Activated gamma-delta T cell treated with anti-CD3 and anti-CD28 coated beads, Interleukin-2, amount 50 U/mL, for 16 hours (primary cell): ENCODE measurements at places on chromosomes 7 and 10.

DNA sequence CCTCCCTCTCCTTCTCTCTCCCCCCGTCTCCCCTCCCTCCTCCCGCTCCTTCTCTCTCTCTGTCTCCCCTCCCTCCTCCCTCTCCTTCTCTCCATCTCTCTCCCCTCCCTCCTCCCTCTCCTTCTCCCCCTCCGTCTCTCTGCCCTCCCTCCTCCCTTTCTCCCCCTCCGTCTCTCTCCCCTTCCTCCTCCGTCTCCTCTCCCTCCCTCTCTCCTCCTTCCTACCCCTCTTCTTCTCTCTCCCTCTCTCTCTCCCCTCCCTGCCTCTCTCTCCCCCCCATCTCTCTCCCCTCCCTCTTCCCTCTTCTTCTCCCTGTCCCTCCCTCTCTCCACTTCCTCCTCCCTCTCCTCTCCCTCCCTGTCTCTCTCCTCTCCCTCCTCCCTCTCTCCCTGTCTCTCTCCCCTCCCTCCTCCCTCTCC is 32.2 kb downstream of the AP5Z1 start:
- DNase-seq: no peak

DNA sequence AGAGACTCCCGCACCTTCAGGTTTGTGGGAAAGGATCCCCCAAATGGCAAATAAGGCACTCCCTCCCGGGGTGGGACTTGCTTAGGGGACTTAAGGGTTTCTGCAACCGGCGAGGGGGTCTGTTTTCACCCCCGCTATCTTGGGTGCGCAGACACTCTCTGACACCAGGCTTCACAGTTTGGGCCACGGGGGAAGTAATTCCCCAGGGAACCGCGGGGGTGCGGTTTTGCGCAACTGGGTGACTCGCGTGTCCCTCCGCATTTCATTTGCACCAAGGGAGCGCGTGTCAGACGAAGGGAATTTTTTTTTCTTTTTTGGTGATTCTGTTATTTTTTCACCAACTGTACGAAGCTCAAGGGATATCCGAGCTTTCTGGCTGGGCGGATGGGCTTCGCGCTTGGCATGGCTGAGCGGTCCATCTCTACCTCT is 1.7 kb downstream of the GRM8 start:
- DNase-seq: no peak

GRCh38 chr10:4688601-4689000 is 137.4 kb upstream of the AKR1E2 start:
- DNase-seq: no peak

- DNase-seq: no peak
Measured at GRCh38 chr7:4766666-4767519, 8.5 kb upstream of the AP5Z1 start.

- no peak for DNase-seq
Measured at GRCh38 chr10:11395581-11396310, 215.7 kb downstream of the USP6NL start.

- DNase-seq: no peak
Measured at GRCh38 chr10:81963606-81964005, 88.6 kb downstream of the NRG3 start.

GRCh38 chr10:28542728-28543127 is 9.8 kb downstream of the WAC start:
- no peak for DNase-seq

GRCh38 chr10:128121750-128122412 is 4.3 kb downstream of the MKI67 start:
- DNase-seq: no peak

GRCh38 chr10:131725581-131726069 is 175.2 kb upstream of the PPP2R2D start:
- no peak for DNase-seq

- no peak for DNase-seq
Measured at GRCh38 chr7:30563326-30563942, 31.2 kb upstream of the GARS1 start.

- no peak for DNase-seq
Measured at GRCh38 chr10:113071446-113071845, 121.4 kb downstream of the TCF7L2 start.

- DNase-seq: no peak
Measured at GRCh38 chr7:138243430-138243829, 167.2 kb downstream of the AKR1D1 start.

DNA sequence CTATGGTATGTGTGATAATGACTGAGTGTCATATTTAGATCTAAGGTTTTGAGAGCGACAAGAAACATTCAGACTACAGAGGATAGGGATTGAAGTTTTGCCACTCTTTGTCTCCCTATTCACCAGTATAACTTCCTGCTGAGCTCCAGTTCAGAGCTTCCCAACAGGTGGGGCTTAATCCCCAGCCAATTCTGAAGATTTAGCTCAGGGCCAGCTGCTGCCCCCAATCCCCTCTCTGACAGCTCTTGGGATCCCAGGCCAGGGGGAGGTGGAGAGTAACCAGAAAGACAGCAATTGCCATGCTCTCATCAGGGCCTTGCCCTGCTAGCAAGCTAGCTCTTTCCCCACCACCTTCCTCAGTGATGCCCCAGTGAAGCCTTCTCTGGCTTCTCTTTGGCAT is 57.8 kb downstream of the TRIL start:
- no peak for DNase-seq
